ENCODE measurements at places on chromosomes 3 and 15.

- no peak for DNase-seq
Measured at GRCh38 chr3:185658943-185659342, 72.8 kb downstream of the SENP2 start.

- DNase-seq, result no peak
Measured at GRCh38 chr3:198092276-198092675, 132.3 kb downstream of the LMLN start.

DNA sequence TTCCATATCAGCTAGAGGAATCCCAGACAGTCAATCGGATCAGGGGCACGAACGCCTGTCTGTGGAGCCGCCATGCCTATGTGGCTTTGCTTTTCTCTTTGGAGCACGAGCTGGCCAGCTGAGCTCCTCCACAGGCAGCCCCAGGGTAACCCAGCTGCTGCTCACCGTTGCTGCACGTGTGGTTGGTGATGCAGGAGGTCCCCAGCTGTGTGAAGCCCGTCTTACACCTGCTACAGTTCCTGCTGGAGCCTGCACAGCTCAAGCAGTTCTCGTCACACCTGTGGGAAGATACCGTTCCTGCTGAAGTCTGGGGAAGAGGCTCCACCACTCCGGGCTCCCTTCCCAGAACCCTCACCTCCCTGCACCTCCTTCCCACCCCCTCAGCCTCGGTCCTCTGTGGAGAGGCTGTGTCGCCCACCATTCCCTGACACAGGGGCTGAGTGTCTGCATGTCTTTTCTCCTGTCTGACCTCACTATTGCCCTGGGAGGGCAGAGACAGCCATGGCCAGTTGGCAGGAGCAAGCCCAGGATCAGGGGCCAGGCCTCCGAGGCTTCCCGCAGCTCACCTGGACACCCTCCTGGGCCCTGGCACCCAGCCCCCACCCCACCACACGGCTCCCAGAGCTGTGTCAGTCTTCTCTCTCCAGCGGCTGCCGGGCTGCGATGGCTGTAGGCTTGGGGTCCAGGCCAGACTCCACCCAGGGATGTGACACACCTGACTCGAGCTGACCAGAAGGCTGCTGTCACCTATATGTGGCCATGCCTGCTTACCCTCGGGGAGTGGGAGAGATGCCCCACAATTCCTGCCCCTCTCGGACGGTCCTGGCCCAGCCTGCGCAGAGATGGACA lies 12.2 kb upstream of the SNRPA1 start:
- no peak for DNase-seq

DNA sequence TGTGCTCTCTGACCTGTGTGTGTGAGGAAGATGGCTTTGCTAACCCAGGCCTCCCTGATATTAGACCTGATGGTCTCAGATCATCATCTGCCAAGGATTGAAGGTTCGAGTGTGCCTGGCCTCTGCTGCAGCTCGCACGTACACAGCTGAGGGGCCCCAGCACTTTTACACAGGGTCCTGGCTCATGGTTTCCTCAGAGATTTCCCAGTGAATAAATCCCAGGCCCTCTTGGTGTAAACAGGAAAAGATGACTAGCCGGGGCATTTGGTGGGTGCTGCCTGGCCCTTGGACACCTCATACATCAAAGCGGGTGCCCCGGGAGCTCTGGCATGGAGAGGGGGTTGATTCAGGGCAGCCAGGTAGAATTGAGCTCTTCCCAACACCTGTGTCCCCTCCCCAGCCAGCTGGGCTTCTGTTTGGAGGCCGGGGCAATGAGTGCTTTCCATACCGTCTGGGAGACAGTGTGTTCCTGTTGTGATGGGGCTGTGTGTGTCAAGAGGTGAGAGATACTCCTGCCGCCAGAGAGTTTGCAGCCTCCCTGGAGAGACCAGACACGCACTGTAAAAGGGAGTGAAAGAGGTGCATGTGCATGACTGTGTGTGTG lies 72.5 kb upstream of the TLE3 start:
- no peak for DNase-seq

DNA sequence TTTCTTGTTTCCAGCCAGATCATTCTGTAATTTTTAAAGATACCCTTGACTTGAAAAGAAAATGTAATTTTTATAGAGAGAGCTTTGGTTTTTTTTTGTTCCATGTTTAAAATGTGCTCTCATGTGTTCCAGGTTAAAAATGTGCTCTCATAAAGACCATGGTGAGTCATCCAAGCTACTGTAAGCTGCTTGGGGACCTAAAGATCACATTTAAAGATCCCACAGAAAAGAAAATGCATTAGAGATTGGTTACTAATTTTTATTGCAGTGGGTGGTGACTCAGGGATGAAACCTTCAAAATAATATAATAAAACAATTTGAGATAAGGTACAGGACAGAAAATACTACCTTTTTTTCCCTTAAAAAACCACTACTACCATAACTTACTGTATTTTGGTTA lies 11.0 kb downstream of the TCF12 start:
- DNase-seq, result no peak

DNA sequence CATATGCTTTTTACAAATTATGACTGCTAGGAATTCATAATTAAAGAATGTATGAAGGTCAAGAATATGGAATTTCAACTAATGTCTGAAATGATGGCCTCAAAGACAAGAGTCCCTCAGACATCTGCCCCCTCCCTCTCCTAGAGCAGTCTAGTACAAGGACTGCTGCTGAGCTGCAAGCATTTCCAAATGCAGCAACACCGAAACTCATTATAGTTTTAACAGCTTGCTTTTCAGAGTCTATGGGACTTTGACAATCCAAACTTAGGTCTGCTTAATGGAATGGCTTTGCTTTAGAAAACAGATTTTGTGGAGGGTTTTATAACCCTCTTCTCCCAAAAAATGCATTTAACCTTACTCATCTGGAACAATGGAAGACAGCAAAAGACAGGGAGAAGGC lies 115.4 kb downstream of the WDR76 start:
- DNase-seq, result no peak

Measured in activated naive CD8-positive, alpha-beta T cell treated with anti-CD3 and anti-CD28 coated beads for 36 hours (primary cell).